ENCODE measurements at places on chromosomes 3 and 15.

GRCh38 chr3:162863579-162863978 is 1367.0 kb downstream of the OTOL1 start:
- DNase-seq, result no peak

DNA sequence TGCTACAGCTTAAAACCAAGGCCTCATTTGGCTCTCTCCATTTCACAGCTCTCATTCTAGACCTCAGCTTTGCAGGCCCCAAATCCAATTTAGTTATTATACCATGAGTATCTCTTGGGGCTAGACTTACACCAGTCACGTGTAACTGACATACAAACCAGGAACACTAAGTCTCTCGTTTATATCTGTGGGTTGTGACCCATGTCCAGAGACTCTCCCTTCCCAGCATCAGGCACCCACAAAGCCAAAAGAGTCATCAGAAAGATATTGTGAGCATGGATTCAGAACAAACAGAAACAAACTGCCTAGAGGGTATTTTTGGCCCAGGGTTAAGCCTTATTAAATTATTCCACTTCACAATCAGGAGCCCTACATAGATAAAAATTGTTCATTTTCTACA is 5.6 kb upstream of the CCDC13 start:
- DNase-seq, result no peak

- DNase-seq, result no peak
These were observed 172.0 kb upstream of the BFSP2 start for GRCh38 chr3:133227813-133228212.

GRCh38 chr3:113264283-113265131 is 53.1 kb downstream of the BOC start:
- DNase-seq, result peak; percentile 89

DNA sequence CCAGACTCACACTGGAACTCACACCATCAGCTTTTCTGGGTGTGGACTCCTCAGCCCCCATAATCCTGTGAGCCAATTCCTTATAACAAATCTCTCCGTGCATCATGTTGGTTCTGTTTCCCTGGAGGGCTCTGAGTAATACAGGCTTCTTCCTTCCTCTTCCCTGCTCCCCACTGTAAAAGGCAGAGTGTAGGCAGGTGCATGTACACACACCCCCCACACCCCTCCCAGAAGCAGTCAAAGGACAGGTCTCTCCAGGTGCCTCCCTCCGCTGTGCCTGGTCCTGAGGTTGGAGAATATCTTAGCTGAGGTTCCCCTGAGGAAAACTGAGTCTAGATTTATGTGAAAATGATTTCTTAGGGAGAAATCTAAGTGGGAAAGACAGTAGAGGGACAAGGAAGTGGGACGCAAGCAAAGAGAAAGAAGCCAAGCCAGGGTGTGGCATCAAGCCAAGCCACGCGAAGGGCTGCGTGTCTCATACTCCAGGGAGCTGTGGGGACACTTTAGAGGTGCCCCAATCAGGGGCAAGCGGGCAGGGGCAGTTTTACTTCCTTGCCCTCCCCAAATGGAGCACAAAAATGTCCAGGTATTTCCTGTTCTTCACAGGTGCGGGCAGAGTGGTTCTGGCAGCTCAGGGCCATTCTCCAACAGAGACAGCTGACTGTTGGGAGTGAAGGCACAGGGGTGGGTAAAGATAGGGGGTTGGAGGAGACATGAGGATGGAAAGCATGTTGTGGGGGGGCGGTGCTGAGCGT is 86.6 kb downstream of the HMG20A start:
- no peak for DNase-seq

DNA sequence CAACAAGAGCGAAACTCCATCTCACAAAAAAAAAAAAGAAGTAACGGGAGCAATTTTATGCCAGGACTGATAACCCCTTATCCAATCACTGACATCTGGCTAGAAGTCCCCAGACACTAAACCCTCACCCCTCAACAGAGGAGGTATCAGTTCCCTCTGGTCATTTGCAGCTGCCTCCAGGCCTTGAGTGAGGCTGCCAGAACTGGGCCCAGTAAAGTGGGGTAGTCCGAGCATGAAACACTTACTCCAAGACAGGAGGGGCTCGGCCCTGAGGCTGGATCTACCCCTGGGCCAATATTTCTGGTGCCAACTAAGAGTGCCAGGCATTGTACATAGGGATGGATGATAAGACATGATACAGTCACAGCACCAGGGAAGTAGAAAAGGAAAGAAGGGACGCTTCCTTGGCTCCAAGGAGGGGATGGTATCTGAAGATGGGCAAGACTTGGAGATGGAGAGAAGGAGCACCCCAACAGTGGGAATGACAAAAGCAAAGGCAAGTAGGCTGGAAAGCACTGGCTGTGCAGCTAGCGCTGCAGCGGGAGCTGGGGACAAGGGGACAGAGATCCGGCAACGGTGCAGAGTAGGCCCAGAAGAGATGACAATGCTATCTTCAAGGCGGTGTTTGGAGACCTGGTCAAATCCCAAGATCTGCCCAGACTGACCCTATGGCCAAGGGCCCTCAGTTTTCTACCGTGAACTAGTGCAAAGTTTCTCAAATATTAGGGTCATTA is 2.2 kb downstream of the XXYLT1 start:
- no peak for DNase-seq

DNA sequence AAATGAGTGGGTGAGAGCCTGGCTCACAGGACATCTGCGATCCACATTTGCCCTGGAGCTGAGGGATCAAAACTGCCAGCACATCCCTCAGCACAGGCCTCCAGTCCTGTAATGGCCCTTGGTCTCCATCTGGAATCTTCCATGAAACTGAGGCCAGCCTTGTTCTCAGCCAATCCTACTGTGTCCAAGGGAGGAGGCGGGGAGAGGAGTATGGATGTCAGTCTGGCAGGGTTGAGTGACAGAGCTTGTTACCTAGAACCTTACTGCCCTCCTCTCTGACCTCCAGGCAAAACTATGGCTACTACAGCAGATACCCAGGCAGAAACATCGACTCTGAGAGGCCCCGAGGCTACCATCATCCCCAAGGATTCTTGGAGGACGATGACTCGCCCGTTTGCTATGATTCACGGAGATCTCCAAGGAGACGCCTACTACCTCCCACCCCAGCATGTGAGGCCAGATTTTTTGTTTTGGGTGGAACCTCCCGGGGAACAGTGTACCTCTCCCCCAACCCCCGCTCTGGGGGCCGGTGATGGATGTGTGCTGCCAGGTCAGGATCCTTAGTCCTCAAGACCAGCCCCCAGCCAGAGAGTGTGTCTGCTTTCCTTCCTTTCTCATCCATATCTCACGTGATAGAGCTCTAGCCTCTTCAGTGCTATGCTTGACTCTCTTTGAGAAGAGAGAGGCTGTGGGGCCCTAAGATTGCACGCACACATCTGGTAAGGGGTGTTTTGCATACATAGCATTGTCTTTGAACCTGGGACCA is 41.3 kb downstream of the CHDH start:
- no peak for DNase-seq

DNA sequence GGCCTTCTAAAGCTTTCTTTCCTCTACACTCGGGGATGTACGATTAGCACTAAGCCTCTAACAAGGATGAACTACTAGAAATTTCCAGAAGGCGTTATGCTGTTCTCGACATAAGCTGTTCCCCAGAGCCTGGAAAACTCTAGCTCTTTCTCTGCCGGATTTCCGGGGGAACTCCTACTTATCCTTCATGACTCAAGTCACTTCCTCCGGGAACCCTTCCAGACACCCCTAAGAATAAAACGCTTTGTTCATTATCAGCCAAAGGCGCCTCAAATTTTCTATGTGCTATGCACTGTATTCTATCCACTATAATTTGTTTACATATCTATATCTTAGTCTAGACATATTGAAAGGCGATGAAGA is 455 bp upstream of the SNAP23 start:
- no peak for DNase-seq

DNA sequence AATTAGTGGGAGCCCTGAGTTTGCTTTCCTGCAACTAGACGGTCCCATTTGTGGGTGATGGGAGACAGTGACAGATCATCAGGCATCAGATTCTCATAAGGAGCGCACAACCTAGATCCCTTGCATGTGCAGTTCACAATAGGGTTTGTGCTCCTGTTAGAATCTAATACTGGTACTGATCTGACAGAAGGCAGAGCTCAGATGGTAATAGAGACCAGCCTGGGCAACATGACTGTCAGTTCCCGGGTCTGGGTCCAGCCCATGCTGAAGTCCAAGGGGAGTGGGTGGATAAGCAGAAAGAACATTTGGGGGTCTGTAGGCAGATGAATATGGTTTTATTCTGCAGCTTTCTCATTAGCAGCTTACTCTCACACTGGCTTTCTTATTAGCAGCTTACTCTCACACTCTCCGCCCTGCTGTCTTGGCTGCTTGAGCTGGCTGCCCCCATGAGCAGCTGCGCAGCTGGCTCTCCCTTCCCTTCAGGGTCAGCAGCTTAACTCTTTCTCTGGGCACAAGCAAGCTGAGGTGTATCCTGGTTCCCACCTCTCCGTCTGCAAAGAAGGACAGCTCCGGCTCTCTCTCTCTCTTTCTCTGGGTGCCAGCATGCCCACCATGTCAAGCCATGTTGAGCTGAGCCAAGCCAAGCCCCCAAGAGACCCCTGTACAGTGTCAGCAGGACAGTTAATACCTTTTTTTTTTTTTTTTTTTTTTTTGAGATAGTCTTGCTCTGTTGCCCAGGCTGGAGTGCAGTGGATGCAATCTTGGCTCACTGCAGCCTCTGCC is 46.5 kb downstream of the KLHDC8B start:
- no peak for DNase-seq

GRCh38 chr3:117706037-117706436 is 996.5 kb downstream of the TUSC7 start:
- no peak for DNase-seq

DNA sequence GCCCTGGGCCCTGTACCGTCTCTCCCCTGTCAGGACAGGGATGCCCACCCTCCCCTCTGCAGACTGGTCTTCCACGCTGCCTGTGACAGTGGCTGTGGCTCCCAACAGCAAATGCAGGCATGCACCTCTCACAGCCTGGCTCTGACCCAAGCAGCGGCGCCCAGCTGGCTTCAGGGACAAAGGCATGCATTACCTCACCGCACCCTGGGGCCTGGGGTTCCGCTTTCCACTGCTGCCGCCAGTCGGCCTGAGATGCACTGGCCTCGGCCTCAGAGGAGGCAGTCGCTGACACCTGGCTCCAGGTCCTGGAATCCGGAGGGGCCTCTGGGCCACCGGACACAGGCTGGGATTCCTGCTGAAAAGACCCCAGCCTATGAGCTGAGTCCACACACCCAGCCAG is 70.3 kb downstream of the SCN5A start:
- DNase-seq, result no peak

DNA sequence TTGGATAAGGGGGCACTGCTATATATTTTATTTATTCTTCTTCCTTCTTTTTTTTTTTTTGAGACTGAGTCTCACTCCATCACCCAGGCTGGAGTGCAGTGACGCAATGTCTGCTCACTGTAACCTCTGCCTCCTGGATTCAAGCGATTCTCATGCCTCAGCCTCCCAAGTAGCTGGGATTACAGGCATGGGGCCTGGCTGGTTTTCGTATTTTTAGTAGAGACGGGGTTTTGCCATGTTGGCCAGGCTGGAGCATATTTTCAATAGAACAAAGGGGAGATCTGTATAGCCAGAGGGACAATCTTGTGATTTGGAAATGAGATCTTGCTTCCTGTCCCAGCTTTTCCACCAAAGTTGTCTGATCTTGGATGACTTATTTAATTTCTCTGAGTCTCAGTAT is 133.1 kb upstream of the ABHD17C start:
- no peak for DNase-seq

DNA sequence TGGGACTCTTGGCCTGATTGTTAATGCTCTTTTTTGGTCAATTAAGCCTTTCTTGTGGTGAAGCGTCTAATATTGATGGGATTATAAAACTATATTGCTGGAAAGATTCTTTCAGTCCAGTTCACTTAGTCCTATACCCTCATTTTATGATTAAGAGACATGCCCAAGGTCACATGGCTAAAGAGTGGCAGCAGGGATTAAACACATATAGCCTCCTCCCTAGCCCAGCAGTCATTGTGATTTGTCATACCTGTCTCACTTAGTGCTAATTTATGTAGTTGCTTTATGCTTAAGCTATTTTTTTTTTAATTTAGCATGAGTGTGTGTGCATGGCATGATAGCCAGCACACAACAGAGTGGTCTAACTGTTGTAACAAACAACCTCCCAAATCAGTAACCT is 9.5 kb downstream of the PARP14 start:
- no peak for DNase-seq

GRCh38 chr3:171213178-171213577 is 186.7 kb upstream of the SLC2A2 start:
- no peak for DNase-seq

GRCh38 chr3:119177321-119177720 is 3.9 kb downstream of the UPK1B start:
- no peak for DNase-seq

Data from NCI-H1694 treated with DMSO at 0.1 percent for 48 hours (cell line).